ENCODE measurements at places on chromosomes 2 and 18.

DNA sequence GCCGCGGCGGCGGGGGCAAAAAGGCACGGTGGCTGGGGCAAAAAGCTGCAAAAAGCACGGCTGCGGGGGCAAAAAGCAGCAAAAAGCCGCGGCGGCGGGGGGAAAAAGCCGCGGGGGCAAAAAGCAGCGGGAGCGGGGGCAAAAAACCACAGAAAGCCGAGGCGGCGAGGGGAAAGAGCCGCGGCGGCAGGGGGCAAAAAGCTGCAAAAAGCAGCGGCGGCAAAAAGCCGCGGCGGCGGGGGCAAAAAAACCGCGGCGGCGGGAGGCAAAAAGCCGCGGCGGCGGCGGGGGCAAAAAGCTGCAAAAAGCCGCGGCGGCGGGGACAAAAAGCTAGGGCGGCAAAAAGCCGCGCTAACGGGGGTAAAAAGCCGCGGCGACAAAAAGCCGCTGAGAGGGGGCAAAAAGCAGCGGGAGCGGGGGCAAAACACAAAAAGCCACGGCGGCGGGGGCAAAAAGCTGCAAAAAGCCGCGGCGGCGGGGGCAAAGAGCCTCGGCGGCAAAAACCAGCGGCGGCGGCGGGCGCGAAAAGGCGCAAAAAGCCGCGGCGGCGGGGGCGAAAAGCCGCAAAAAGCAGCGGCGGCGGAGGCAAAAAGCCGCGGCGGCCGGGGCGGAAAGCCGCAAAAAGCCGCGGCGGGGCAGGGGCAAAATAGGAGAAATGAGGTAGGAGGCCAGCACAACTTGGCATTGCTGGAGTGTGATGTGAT, 123.4 kb downstream of the ANKRD30BL start:
- DNase-seq, result no peak

DNA sequence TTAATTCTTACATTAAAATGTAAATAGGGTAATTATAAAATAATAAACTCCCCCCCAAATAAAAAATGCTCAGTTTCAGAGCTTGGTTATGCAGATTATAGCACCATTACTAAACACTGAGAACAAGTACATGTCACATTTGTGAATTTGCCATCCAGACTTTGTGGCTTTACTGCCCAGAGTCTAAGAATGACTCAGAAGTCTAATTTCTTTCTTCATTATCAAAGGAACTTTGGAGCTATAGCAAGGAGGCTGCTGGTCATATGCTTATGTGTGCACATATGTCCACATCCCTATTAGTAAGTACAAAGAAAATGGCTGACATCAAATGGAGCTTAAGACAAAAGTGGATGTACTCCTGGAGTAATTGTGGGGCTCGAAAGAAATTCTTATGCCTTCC, 248.5 kb upstream of the SESTD1 start:
- no peak for DNase-seq

DNA sequence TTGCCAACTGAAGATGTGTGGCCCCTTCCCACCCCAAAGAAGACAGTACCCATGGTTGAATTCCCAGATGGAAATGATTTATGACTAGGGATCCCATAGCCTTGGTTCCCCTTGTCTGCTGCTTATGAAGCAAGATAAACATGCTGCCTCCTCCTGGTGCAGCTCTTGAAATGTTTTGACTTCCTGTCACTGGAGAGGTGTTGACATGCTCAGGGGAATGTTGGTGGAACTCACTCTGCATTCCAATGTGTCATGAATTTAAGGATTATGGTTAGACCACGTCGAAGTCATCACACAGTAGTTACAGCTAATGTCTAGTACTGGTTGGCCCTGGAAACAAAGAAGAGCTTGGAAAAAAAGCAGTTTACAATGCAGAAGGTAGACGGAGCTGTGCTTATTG, 69.0 kb upstream of the FAM110C start:
- no peak for DNase-seq

GRCh38 chr2:9958057-9958456, 6.6 kb downstream of the GRHL1 start:
- DNase-seq, result no peak

DNA sequence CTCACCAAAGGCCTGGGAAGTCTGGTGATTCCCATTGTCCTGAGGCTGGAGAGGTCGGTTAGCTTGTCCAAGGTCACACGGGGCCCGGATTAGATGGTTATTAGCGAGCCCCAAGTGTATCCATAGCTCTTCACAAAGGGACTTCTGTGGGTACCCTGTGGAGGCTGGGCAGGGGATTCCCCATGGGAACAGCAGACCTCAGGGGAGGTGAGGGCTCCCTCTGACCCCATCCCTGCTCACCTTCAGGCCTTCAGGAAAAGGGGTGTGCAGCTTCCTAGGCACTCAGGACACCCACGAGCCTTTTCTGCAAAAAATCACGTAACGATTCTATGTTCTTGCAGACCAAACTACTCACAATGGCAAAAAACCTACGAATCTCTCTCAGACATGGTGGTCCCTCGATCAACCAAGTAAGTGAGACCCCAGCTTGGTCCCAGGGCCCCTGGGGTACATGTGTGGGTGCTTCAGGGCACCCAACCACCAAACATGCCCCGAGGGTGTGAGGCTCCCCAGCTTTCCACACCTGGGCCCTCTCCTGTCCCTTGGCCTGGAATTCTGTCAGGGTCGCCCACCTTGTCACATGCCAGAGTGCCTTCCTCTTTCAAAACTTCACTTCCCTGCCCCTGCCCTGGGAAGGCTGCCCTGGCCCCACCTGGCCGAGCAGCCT, 40.3 kb downstream of the PDIA6 start:
- DNase-seq, result no peak

Data from GF-D8 (cell line).